ENCODE measurements at places on chromosomes 16 and 17.

DNA sequence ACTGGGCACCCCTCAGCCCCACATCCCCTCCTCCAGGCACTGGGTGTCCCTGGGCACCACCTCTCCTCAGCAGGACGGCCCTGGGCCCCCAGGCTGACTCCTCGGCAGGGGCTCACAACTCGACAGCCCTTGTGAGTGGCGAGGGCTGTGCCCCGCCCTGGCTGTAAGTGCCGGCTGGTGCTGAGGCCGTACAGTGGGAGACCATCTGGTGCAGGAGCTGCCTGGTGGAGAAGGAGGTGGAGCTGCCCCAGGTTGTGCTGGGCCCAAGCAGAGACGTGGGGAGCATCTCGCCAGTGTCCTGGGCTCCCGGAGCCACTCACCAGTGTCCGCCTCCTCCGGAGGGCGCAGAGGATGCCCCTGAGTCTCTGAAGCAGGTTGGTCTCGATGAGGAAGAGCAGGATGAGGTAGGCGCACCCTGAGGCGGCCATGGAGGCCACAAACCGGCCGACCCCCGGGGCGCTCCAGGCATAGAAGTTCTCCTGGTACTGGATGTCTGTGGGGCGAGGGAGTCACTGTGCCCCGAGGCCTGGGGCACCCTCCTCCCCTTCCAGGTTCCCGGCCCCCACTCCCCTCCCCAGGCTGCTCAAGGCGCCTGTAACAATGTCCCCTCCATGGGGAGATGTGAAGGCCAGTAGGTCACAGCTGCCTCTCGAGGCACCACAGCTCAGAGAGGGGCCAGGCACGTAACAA, 15.1 kb upstream of the RNPS1 start:
- peaks cover 4% of the 10 kb centered on the region for H3K36me3 ChIP-seq
- H3K4me3 ChIP-seq: no peak overlapping the region
- H3K4me1 ChIP-seq: no peaks in the 10 kb centered on the region
- H3K27ac ChIP-seq: no peak overlapping the region

- no peak overlapping the region for H3K4me3 ChIP-seq
- peaks cover 6% of the 10 kb centered on the region for H3K4me1 ChIP-seq
- H3K27me3 ChIP-seq: no peaks in the 10 kb centered on the region
- no peak overlapping the region for H3K27ac ChIP-seq
- no peaks in the 10 kb centered on the region for H3K36me3 ChIP-seq
Measured at GRCh38 chr17:3043737-3044365, 19.6 kb downstream of the OR1D5 start.

- no peak for DNase-seq
- H3K4me1 ChIP-seq: no peaks in the 10 kb centered on the region
- no peak overlapping the region for H3K4me3 ChIP-seq
- no peaks in the 10 kb centered on the region for H3K27me3 ChIP-seq
- H3K36me3 ChIP-seq: no peaks in the 10 kb centered on the region
Measured at GRCh38 chr17:29959658-29960337, 18.4 kb downstream of the EFCAB5 start.

DNA sequence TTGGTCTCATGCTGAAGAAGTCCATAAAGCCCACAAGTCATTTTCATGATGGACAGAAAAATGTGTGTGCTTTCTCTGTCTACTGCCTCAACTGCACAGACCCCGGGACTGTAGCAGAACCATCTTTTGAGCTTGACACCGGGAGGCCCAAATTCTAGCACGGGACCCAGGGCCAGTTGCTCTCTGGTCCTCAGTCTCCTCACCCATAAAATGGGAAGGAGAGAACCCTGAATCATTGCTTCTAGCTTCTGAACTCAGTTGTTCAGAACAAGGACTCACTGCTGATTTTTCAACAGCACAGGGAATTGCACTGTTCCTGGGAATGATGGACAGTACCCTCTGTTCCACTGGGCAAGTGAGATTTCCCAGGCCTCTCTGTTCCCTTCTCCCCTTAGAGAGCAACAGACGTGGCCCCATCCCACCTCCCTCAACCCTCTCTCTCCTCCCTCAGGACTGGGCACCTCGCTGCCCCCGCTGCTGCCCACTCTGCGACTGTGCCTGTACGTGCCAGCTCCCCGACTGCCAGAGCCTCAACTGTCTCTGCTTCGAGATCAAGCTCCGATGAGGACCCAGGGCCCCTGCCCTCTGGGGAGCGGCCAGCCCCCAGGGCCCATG, 2.2 kb upstream of the ALDOA start:
- no peaks in the 10 kb centered on the region for H3K27me3 ChIP-seq
- no peak overlapping the region for H3K4me3 ChIP-seq
- H3K4me1 ChIP-seq: peaks cover 35% of the 10 kb centered on the region
- peaks cover 12% of the 10 kb centered on the region for H3K36me3 ChIP-seq
- no peak for DNase-seq

DNA sequence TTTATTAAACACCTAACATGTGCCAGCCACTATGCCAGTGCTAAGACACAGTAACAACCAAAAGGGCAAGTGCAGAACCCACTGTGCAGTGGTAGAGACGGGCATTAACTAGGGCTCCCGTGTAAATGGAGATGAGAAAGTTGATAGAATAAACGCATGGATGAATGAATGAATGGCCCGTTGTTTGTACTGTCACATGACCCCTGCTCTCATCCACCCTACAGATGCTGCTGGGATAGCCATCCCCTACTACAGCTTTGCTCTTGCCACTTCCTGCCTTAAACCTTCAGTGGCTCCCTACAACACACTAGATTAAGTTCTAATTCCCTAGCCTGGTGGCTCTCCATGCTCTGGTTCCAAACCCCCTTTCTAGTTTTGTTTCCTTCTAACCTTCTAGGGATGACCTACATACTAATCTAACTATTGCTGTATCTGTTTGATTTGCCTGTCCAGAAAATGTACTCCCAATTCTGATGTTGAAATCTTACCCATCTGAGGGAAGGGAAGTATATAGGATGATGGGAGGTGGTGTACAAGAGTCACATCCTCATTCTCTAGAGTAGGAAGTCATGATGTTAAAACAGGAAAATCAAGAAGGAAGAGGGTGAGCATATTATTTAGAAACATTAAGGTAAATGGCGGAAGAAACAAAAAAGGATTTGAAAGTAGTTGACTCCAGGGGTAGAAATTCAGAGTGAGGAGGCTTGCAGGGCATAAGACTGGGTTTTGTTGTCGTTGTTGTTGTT, 11.4 kb upstream of the TNRC6C start:
- no peak overlapping the region for H3K4me3 ChIP-seq
- no peak overlapping the region for H3K27ac ChIP-seq

DNA sequence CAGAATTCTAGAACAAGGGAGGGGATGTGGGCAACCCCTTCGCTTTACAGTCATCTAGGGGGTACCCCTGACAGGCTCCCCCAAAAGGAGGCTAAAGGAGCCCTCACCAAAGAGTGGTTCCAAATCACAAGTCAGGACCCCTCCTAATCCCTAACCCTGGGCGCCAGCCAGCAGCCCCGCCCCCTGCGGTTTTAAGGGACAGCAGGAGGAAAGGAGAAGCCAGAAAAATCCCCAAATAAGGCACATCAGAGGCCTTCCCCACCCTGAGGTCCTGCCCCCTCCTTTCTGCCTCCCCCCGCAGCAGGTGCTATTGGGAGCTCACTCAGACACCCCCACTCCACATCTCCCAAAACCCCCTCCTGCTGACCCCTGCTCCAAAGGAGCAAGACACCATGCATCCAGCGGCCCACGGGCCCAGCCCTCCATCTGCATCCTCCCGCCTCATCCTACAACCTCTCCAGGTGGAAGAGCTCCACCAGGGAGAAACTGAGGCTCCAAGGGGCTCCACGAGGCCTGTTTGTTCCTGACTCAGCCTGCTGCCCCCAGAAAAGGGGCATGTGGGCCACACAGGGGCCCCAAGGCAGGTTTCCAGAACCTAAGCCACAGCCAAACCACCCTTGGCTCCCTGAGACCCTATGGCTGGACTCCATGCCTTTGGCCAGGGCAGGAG, 93.5 kb downstream of the GOSR1 start:
- DNase-seq: no peak
- H3K4me1 ChIP-seq: no peaks in the 10 kb centered on the region
- no peak overlapping the region for H3K4me3 ChIP-seq
- H3K36me3 ChIP-seq: no peaks in the 10 kb centered on the region
- no peak overlapping the region for H3K27ac ChIP-seq

GRCh38 chr16:3042376-3042775, 4.0 kb upstream of the MMP25 start:
- H3K4me1 ChIP-seq: peaks cover 28% of the 10 kb centered on the region
- H3K27ac ChIP-seq: no peak overlapping the region
- no peaks in the 10 kb centered on the region for H3K36me3 ChIP-seq

GRCh38 chr16:20729141-20729540, 12.5 kb downstream of the THUMPD1 start:
- H3K27me3 ChIP-seq: no peaks in the 10 kb centered on the region
- no peak overlapping the region for H3K4me3 ChIP-seq

DNA sequence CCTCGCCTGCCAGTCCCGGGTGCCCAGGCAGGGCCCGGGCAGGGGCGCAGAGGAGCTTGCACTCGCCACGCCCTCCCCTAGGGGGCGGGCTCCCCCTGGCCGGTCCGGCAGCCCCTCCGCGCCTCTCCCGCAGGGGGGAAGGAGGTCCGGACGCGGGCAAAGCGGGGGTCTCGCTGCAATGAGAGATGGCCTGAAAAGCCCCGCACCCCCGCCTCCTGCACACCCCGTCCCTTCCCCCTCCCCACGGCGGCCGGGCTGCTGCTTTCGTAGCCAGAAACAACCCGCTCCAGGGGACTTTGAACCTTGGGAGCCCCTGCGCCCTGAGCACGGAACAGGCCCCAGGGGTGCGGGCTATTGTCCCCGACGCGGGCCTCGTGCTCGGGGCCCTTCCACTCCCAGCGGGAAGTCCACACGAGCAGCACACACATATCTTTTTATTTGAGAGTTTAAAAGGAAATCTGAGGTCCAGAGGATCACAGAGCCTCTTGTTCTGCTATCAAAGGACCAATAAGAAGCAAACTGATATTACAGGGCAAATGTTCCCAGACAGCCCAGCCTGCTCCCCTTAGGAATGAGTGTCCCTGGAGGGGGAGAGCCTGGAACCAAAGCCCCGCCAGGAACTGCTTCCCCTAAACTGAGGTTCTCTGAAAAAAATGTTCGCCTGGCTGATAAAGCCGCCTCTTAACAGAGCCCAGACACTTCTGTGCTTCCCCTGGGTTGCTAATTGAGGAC, 5.8 kb upstream of the CBX4 start:
- no peak overlapping the region for H3K4me3 ChIP-seq
- DNase-seq: peak; percentile 79
- peaks cover 41% of the 10 kb centered on the region for H3K27me3 ChIP-seq
- H3K27ac ChIP-seq: no peak overlapping the region

DNA sequence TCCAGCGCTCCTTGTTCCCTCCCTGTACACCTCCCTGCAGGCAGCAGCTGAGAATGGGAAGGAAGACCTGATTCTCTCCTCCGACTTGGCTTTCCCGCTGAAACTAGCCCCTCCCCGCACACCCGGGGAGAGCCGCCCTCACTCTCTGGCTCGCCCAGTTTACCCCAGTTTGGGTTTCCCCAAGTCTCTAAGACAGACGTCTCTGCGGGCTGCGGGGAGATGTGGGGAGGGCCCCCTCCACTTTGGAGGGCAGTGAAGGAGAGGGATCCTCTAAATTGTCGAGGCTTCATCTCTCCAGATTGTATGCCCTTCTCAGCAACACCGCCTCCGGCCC, 797 bp downstream of the GRB7 start:
- peaks cover 21% of the 10 kb centered on the region for H3K27me3 ChIP-seq
- DNase-seq: peak; percentile 63
- no peak overlapping the region for H3K27ac ChIP-seq
- H3K4me1 ChIP-seq: peaks cover 22% of the 10 kb centered on the region
- H3K4me3 ChIP-seq: no peak overlapping the region

DNA sequence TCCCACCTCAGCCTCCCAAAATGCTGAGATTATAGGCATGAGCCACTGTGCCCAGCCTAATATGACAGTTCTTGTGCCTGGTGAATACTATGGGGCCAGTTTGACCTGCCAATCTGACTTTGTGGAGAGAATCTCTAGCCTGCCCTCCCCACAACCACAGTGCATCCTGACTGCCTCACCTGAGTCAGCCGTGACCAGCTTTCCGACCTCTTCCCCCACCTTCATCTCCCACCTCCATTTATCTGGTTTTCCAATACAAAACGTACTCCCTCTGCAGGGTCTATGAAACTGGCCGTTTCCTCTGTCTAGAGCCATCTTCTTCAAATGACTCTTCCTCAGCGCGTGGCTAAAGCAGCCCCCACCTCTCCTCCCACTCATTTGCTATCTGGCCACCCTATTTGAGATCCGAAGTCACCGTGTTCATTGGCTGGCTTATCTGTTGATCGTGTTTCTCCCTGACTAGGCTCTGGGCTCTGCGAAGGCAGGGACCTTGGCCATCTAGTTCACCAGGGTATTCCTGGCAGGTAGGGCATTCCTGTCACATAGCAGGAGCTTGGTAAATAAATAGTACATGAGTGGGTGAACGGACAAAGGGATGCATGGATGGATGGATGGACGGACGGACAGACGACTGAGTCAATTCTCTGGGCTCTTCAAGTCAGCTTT, 22.3 kb upstream of the PLLP start:
- no peaks in the 10 kb centered on the region for H3K36me3 ChIP-seq
- no peak for DNase-seq
- H3K27me3 ChIP-seq: no peaks in the 10 kb centered on the region
- H3K4me1 ChIP-seq: peaks cover 13% of the 10 kb centered on the region
- no peak overlapping the region for H3K4me3 ChIP-seq

DNA sequence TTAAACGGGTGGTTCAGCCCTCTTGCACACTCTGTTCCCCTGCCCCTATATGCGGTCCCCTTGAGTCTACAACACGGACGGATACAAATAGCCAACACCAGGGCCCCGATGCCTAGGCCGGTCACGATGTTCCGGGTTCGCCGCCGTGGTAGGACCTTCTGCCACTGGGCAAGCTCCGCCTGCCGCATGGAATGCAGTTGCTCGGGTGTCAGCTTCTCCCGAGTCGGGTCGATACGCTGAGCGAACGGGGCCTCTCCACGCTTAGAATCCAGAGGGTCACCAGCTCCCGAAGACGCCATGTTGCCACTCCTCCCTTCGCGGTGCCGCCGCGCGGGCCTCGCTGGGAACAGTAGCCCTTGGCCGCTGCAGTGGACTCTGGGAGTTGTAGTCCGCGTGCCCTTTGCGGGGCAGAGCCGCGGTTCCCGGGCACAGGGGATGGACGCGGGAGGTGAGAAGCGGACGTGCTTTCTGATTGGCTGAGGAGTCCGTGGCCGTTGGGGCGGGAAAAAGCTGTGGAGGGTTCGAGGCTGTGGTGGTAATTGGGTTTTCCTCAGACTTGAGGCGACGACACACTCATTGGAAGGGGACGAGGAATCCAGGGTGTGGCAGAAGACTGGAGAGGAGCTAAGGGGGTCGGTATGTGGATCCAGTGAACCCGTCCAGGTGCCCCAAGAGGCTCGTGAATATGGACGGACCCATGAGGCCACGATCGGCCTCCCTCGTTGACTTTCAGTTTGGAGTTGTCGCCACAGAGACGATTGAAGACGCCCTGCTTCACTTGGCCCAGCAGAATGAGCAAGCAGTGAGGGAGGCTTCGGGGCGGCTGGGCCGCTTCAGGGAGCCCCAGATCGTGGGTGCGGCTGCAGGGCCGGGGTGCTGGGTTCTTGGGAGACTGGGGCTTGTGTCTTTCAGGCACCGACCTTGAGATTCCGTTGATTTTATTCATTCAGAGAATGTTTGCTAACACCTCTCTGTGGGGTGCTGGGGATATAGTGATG, at the start of the genes CNTD1 and COA3:
TSS of gene CNTD1 (plus strand) at position 479 of the 998 bp plus-strand sequence. CDS start at position 686, 207 bp downstream.
TSS of gene COA3 (minus strand) at position 322 of the 998 bp plus-strand sequence. CDS start at position 299, 23 bp downstream.
- peak; percentile 65 for DNase-seq
- H3K27me3 ChIP-seq: no peaks in the 10 kb centered on the region
- no peak within 1 kb of the TSS for H3K27ac ChIP-seq
- peaks cover 19% of the 10 kb centered on the region for H3K4me1 ChIP-seq

GRCh38 chr17:29167393-29168078, 12.7 kb downstream of the MYO18A start:
- H3K27ac ChIP-seq: no peak overlapping the region
- H3K27me3 ChIP-seq: no peaks in the 10 kb centered on the region
- H3K4me3 ChIP-seq: no peak overlapping the region
- no peak for DNase-seq
- H3K36me3 ChIP-seq: no peaks in the 10 kb centered on the region
